ENCODE measurements at places on chromosomes 16 and 17.

GRCh38 chr16:8859913-8860881 is 8.6 kb downstream of the CARHSP1 start:
- no peak for DNase-seq

GRCh38 chr17:13393841-13394710 is 207.7 kb downstream of the HS3ST3A1 start:
- no peak for DNase-seq

- no peak for DNase-seq
Measured at GRCh38 chr17:55320594-55321426, 56.0 kb downstream of the HLF start.

- DNase-seq: no peak
Measured at GRCh38 chr16:87360862-87361610, 22.5 kb downstream of the FBXO31 start.

DNA sequence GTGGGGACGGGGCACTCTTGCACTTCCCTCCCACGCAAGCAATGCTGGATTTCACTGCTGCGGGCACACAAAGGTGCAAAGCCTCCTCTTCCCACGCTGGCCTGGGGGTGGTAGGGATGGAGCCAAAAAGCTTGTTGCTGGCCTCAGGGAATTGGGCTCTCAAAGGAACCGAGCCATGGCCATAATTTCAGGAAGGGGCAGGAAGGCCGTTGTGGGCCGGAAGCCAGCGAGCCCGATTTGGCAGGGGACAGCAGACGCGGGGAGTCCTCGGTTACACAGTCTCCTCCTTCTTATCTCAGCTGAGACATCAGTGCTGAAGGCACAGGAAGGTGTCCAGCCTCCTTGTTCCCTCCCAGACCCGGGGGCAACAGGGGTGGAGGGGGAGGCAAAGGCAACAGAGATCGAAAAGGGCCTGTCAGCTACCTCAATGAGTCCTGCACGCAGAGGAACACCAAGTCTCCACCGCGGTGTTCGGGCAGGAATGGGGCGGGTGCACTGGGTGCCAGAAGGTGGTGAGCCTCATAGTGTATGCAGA is 59.5 kb downstream of the SLFN11 start:
- DNase-seq: peak; percentile 66

DNA sequence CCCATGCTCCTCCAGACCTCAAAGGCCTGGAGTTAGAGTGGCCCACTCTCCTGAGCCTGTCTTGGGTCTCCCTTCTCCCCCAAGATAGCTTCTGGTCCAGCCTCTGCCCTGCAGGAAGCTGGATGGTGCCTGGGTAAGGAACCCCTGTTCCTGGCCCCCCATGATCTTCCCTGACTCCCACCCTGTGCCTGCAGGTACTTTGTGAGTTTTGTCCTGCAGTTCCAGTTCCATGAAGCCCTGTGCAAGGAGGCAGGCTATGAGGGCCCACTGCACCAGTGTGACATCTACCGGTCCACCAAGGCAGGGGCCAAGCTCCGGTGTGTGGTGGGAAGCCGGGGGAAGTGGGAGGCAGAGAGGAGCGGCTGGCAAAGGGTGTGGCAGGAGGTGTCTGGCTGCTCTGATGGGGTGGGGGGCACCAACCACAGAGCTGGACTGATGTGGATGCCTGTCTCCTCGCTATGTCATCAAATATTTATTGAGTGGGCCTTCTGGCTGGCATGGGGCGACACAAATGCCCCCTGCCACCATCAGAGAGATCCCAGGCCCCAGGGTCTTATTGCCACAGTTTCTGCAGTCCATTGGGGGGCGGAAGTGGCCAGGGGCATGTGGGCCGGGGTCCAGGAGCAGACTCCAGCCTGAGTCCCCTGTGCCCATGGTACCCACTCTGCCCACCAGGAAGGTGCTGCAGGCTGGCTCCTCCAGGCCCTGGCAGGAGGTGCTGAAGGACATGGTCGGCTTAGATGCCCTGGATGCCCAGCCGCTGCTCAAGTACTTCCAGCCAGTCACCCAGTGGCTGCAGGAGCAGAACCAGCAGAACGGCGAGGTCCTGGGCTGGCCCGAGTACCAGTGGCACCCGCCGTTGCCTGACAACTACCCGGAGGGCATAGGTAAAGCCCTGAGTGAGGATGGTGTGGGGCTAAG is 7.1 kb downstream of the ACE start:
- no peak for DNase-seq

- peak; percentile 52 for DNase-seq
Measured at GRCh38 chr16:54957403-54958166, 26.9 kb downstream of the IRX5 start.

DNA sequence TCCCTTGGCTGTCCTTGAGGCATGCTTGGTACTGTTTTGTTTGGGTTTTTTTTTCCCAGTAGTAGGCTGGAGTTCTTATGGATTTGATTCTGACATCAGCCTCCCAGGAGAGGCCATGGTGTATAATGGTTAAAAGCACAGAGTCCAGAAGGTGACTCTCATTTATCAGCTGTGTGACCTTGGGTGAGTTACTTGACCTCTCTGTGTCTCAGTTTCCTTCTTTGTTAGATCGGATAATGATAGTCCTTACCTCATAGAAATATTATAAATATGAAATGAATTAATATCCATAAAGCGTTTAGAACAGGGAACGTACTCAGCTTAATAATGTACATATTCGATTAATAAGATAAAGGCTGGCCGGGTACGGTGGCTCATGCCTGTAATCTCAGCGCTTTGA is 370.7 kb upstream of the HSBP1 start:
- no peak for DNase-seq

DNA sequence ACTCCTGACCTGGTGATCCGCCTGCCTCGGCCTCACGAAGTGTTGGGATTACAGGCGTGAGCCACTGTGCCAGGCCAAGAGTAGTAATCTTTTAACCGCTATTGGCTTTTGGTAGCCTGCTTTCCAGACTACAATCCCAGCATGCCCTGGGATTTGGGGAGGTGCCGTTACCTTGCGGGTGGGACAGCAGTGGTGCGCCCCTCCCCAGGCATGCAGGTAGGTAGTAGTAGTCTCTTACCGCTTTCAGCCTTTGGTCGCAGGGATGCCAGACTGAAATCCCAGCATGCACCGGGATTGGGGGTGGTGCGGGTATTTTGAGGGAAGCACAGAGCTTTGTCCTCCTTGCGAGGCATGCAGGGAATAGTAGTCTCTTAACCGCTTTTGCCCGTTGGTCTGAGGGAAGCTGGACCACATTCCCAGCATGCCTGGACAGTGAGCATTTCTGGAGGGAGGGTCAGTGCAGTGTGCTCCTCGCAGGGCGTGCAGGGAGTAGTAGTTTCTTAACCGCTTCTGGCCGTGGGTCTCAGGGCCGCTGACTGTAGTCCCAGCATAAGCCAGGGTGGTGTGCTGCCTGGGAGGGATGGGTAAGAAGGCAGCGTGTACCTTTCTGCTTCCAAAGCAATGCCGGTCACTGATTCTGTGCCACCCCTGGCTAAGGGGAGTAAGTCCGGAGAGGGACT is 1686.8 kb downstream of the TP53TG3F start:
- DNase-seq: no peak

- DNase-seq: no peak
Measured at GRCh38 chr16:53888222-53888621, 184.3 kb downstream of the FTO start.

All from ELF-1 (cell line).